Activated CD4-positive, alpha-beta T cell treated with anti-CD3 and anti-CD28 coated beads for 24 hours (primary cell): ENCODE measurements at places on chromosomes 4 and X.
A peak's percentile ranks its signal among the peaks of the same experiment; 100 is the strongest.

GRCh38 chrX:69387567-69388487 is 116.3 kb upstream of the NALF2 start:
- DNase-seq, result peak; percentile 3

DNA sequence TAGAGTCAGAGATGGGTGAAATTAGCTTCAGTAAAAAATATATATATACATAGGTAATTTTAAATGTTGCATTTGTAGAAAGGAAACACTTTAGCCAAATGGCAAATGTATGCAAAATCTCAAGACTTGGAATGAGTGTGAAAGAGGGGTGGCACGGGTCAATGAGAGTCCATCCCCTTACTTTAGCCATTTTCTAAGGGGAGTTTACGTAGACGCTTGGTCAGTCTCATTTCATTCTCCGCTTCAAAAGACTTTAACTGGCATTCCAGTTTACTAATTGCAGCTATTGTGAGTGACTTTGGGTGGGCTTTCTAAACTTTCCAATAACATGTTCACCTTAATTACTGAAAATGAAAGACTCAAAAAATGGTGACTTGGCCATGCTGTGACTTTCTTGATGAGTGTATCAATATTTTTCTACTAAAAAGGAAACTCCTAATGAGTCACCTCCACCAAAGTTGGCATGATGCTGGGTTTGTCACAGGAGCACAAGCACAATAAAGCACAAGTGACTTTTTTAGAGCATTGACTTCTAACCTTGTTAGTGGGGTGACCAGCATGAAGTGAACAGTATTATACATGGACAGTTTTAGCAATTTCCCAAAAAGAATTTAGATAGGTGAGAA is 356.0 kb upstream of the RASGEF1B start:
- DNase-seq, result peak; percentile 24

DNA sequence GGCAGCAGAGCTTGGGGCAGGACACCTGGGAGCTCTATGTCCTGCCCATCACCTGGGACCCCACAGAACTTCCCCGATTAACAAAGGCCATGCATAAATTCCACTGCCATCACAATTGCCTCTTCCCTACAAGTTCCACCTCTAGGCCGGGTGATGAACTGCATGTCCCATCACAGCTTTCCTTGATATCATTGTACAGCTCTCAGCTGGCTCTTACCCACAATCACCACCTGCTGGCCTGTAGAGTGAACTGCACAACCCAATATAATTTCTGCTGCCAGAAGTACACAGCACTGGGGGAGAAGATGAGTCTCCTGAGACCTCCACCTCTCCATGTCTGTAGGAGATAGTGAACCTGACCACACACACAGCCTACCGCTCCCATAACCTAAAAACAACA is 285.0 kb upstream of the AADAT start:
- no peak for DNase-seq

GRCh38 chr4:37762294-37762990 is 64.0 kb upstream of the PGM2 start:
- DNase-seq, result no peak

GRCh38 chrX:136759968-136760367 is 20.8 kb downstream of the ARHGEF6 start:
- DNase-seq, result no peak

DNA sequence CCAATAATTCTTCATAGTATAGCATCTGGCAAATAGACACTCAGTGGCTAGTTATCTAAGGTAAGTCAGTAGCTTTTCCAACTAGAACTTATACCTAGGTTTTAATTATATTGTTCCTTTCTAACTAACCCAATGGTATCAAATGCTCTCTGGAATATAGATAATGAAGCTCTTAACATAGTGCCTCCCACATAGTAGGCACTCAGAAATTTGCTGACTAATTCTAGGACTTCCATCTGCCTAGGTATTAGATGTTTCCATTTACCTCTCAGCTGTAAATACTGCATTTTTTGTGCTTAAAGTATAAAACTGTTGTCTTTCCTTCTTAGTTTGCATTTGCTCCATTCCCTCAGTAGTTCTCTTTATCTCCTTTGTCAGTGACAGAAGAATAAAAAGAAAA is 214.3 kb upstream of the SPRY1 start:
- no peak for DNase-seq

DNA sequence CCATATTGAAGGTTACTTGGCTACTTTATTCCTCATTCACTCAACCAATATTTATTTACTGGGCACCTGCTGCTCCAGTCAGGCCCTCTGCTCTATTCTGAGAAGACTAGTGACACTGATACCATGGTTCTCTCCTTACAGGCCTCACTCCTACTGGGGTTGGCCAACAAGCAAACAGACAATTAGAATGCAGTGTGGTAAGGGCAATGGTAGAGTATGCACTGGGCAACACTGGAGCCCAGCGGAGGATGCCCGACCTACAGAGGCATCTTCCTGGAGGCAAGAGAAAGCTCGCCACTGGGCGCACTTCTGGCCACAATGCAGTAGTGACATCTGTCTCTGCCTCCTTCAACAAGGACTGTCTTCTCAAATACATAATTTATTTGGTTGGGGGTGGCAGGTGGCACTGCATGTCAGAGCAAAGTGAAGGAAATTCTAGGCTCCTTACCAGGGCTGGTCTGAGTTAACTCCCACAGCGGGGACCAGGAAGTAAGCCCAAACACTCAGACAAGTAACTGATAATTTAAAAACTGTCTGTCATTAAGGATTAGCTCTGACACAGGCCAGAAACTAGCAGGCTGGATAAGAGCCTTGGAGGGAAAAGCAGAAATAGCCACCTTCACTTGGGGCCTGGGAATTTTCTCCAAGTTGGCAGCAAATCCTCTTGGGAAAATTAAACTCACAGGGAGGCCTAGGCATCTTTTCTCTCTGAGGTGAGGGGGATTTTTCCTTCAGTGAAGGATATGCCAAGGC is 150.7 kb upstream of the EOLA2 start:
- no peak for DNase-seq

GRCh38 chrX:19388741-19389140 is 45.0 kb downstream of the PDHA1 start:
- no peak for DNase-seq

DNA sequence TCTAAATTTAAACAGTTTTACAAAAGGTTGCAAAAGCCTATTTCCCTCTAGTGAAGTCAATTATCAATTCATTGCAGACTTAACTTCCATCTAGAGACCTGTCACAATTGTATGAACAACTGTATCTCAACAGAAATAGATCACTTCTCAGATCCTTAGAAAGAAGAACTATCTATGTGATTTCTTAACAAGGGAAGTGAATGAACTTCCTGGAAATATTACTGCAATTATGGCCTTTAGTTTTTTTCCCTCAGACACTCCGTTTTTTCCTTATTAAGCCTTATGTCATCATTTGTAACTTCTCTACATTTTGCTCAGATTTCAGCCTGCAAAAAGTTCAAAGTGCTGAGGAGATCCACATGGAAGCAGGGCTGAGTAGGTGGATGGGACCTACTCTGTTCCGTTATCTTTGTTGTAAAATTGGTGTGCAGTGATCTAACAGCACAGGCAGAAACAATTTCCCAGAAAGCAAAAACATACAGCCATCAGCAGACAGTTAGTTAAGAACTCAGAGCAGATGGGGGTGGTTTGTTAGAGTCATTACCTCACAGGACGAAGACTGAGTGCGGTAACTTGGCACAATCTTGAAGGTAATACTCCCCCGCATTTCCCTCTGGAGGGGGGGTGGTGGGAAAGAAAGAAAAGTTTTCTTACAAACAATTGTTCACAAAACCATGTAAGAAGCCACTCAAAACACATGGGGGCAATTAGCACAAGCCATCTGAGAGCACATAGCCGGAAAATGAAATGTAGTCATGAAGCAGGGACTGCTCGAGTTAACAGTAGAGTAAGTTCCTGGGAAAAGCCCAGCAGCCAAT is 112.3 kb downstream of the NYX start:
- DNase-seq, result peak; percentile 2

GRCh38 chrX:42678133-42678532 is 99.8 kb downstream of the PPP1R2C start:
- no peak for DNase-seq

DNA sequence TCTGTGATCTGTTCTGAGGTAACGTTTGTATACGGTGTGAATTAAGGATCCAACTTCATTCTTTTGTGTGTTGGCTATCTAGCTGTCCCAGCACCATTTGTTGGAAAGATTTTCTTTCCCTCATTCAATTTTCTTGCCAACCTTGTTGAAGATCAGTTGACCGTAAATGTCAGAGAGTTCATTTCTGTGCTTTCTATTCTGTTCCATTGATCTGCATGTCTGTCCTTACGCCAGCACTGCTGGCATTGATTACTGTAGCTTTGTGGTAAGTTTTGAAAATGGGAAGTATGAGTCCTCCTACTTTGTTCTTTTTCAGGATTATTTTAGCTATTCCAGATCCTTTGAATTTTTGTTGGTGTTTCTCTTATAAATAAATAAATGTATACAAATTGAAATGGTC is 60.8 kb downstream of the MTMR1 start:
- DNase-seq, result no peak
